Foreskin fibroblast (primary cell): ENCODE measurements at places on chromosomes 11 and 22.

DNA sequence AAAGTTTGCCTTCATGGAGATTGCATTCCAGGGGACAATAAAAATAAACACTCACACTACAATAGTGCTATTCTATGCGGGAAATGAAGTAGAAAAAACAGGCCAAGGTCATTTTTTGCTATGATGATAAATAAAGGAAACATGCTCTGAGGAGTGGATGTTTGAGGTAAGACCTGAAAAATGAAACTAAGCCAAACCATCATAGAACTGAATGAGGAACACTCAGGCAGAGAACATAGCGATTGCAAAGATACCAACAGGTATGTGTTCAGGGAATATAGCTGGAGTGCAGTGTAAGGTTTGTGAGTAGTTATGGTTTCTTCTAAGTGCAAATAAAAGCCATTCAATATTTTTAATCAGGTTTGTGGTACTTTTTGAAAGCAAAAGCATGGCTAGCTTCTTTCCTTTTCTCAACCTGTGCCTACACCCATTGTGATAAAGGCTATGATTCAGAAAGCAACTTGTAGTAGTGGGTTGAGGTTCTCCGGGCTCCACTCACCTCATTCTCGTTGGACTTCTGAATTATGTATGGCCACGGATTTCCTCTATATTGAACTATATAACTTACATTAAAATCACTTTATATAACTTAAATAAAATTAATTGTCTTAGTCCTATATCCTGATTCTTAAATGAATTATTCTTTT is 278.2 kb upstream of the CHORDC1 start:
- DNase-seq = no peak

- DNase-seq = no peak
Observed at GRCh38 chr22:20115691-20116375, at the start of gene RANBP1. RANBP1 (plus strand) TSS chr22:20116104; CDS start chr22:20116185, 81 bp downstream.

GRCh38 chr22:21606775-21607174 is 23.0 kb downstream of the YDJC start:
- DNase-seq = no peak

- DNase-seq = no peak
Observed at GRCh38 chr11:121800731-121801393, 315.2 kb downstream of the BLID start.

GRCh38 chr22:44926491-44927415 is 83.1 kb downstream of the PHF21B start:
- no peak for DNase-seq

DNA sequence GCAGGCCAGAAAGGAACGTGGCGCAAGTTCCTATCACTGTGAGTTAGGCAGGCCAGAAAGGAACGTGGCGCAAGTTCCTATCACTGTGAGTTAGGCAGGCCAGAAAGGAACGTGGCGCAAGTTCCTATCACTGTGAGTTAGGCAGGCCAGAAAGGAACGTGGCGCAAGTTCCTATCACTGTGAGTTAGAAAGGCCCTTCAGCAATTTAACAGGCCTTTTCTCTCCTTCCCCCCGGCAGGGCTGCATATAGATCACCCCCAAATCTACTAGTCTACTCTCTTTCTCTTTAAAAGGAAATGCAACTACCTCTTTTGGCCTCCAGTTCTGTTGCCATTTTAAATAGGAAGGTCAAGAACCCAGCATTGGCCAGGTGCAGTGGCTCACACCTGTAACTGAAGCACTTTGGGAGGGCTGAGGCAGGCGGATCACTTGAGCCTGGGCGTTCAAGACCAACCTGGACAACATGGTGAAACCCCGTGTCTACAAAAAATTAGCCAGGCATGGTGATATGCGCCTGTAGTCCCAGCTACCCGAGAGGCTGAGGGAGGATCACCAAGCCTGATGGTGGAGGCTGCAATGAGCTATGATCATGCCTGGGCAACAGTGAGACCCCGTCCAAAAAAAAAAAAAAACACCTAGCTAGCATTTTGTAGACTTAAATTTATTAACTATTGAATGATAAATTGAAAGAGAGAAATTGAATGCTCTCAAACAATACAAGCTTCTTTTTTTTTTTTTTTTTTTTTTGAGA is 14.9 kb downstream of the FAM118B start:
- DNase-seq = no peak

DNA sequence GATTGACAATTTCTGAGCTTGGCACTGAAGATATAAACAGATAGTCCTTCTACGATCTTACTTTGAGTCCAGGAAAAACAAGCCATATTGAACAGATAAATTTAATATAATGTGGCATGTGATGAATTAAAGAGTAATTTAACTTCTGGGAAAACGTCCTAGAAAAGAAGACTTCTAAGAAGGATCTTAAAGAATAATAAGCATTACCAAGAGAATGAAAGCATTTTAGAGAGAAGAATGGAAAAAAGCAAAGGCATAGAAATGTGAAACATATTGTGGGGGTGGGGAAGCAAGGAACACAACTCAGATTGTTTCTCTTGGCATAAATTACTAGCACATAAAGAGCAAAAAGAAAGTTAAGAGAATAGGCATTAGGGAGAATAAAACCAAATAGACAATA is 5.4 kb downstream of the DDIAS start:
- DNase-seq = no peak

DNA sequence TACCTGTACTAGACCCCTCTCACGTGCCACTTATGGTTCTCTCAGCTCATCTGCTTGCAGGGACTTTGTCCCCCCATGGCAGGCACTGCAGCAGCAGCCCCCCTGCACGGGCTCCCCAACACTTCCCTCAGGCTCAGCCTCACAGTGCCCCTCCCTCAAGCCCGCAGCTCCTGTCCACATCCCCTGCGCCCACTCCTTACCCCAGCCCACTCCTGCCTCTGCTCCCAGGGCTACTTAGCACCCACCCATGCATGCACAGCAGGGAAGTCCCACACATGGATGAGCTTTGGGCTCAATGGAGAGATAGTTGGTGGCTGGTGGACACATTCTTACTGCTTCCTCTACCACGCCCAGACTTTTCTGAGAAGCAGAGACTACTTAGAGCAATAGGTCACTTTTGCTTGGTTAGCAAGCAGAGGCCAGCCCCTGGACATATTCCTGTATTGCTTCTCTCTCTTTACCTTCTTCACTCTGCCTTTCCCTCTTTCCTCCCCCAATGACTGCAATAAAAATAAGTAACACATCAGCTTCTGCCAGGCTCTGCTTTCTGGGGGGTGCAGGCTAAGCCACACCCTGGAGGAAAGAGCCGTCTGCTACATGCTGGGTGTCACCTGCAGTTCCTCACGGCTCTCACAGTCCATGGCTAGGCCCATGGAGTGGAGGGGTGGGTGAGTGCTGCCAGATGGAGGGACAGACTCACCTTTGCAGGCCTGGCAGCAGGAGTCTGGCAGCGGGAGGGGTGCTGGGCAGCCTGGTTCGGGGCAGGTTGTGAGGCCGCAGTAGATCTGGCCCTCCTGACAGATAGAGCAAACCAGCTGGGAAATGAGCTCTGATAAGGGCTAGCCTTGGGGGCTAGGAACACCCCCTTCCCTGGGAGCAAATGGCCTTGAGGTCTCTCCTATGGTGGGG is 23.4 kb downstream of the CHRDL2 start:
- DNase-seq = no peak

DNA sequence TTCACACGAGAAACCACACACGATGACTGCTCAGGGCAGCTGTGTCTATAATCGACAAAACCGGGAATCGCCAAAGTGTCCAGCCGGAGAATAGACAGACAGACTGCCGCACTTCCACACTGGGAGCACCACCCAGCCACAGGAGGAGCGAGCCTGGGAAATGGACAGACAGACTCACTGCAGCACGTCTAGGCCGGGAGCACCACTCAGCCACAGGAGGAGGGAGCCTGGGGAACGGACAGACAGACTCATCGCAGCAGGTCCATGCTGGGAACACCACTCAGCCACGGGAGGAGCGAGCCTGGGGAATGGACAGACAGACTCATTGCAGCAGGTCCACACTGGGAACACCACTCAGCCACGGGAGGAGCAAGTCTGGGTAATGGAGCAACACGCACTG is 137.2 kb downstream of the BRD1 start:
- DNase-seq = no peak

- no peak for DNase-seq
Observed at GRCh38 chr11:117544130-117544800, 216.6 kb downstream of the CEP164 start.

DNA sequence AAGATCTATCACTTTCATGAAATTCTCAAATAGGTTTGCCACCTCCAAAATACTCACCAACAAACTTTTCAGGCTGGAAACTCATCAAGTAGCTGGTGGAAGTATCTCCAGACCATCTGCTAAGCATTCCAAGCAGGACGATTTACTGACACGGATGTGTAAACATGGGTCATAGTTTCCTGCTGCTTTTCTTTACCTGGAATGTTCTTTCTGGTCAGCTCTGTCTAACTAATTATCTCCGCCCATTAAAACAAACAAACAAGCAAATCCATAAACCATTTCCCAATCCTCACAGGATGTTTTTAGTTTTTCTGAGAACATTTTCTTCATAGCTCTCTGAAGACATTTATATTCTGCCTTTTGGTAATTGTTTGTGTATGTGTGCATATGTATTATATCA is 397.0 kb downstream of the METTL15 start:
- no peak for DNase-seq

- DNase-seq = peak; percentile 84
Observed at GRCh38 chr22:29772170-29772641, 5.0 kb downstream of the UQCR10 start.

GRCh38 chr11:1571760-1572196 is 293 bp downstream of the DUSP8 start:
- no peak for DNase-seq

DNA sequence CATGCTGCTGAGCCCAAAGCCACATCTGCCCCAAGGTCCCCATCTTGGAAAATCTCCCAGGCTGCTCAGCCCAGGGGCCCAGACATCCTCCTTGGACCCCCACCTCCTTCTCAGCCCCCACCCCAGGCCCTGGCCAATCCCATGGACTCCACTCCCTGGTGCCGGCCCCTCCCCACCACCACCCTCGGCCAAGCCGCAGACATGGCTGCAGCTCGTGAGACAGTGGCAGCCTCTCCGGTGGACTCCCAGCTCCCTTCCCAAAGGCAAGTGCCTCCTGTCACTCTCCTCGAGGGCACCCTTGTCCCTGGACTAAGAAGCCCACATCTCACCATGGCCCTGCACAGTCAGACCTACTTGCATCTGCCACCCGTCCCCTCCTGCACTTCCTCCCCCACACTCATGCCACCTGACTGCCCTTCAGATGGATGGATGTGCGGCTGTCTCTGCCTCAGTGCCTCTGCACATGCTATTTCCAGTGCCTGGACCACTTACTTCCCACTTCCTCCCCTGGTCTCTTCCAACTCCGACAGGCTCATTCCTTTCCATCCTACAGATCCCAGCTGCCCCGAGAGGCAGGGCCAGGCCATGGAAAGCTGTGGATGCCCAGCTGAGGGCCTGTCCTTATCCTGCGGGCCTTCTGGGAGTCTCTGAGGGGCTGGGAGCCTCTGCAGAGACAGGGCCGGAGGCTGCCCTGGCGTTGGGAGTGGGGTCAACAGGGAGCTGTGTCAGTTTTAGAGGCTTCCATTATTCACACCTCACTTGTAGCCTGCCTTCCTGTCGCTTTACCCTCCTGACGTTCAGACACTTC is 25.5 kb upstream of the RFPL3 start:
- no peak for DNase-seq

- no peak for DNase-seq
Observed at GRCh38 chr11:41222236-41222635, 237.2 kb downstream of the LRRC4C start.

- no peak for DNase-seq
Observed at GRCh38 chr11:95304777-95305176, 73.8 kb upstream of the SESN3 start.

DNA sequence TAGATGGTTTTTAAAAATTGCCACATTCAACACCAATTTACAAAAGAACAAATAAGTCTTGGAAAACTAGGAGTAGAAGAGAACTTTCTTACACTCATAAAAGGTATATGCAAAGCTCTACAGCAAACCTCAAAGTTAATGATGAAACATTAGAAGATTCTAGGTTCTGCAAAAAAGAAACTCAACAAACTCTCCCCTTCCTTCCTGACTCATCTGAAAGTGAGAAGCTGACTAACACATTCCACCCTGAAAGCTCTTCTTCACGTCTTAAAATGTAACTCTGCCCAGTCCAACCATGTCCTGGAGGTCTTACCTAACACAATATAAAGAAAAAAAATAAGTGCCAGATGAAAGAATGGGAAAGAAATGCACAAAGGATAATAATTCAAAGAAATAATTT is 218.9 kb upstream of the ISX start:
- no peak for DNase-seq

GRCh38 chr22:35195226-35195625 is 62.1 kb upstream of the HMGXB4 start:
- DNase-seq = no peak

DNA sequence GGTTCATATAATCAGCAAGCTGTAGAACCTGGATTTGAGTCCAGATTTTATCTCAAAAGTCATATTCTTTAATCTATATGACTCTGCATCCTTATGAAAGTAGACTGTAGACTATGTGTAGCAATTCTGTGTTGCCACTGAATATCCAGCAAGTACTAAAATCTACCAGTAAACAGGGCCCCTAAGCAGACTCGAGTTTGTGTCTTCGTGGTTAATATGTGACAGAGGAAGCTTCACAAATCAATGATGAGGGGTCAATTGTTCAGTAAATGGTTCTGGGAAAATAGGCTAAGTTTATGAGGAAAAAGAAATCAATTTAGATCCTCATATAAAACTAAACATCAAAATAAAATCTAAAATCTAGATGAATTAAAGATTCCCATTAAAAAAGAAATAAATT is 648.5 kb upstream of the KIRREL3 start:
- no peak for DNase-seq

DNA sequence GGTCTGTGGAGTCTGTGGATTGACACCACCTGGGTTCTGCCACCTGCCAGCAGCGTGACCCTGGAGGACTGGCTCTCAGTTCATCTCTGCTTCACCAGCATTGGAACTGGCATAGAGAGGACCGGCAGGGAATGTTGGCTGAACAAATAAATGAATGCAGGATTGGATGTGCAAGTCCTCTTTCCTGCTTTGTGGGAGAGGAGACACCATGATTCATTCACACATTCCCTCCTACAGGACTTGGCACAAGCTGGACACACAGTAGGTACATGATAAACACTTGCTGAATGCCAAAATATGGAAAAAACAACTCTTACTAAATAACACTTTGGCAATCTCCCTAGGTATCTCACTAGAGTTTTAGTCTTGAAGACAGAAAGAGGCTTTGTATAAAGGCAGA is 116.6 kb upstream of the NARS2 start:
- DNase-seq = peak; percentile 12

DNA sequence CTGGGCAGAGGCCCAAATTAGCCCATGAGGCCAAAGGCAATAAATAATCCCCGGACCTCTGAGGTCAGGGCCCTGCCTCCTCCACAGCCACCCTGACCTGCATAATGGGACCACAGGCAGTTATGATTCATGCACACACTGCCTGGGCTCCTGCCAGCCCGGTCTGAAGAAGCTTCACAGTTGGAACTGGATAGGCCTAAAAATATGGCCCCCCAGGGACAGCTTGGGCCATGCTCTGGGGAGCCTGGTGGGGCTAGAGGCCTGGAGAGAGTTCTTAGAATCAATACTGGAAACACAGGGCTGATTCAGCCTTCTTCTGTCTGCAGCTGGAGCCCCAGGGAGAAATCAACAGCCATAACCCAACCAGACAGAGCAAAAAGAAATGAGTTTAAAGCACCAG is 112.8 kb upstream of the CADM1 start:
- peak; percentile 81 for DNase-seq
